ENCODE measurements at places on chromosomes 4 and X.

DNA sequence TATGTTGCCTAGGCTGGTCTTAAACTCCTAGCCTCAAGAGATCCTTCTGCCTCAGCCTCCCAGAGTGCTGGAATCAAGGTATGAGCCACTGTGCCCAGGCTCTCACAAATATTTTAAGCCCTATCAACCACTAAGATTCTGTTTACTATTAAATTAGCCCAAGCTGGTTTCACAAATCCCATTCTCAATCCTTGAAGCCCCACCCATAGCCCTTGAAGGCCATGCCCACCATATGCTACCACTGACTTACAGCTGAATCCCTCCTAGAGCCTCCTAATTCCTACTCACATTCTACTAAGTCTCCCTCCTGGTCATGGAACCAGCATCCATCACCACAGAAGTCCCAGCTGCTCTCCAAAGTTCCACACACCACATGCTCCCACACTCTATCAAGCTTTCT lies 9.7 kb downstream of the GRIPAP1 start:
- DNase-seq: no peak

GRCh38 chr4:139972305-139972704 lies 181.7 kb downstream of the MAML3 start:
- DNase-seq: no peak

GRCh38 chrX:40152173-40152711 lies 54.5 kb upstream of the BCOR start:
- DNase-seq: no peak

GRCh38 chrX:119602701-119603255 lies 3.4 kb downstream of the NKRF start:
- DNase-seq: no peak

DNA sequence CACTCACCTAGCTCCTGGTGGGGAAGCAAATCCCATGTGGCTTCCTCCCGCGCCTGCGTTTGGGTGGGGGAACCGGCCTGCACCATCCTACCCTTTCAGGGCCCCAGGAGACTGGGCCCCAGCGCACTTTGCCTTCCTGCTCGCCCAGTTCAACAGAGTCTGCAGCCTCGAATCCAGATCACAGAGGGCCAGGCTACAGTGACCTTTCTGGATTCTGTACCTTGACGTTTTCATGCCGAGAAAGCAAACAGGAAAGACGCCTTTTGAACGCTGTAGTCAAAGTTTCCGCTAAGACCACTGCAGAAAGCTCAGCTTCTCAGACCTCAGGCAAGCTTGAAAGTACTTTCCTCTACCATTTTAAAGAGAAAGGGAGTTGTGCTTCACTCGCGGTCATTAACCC lies 7.4 kb upstream of the BEND2 start:
- DNase-seq: no peak

DNA sequence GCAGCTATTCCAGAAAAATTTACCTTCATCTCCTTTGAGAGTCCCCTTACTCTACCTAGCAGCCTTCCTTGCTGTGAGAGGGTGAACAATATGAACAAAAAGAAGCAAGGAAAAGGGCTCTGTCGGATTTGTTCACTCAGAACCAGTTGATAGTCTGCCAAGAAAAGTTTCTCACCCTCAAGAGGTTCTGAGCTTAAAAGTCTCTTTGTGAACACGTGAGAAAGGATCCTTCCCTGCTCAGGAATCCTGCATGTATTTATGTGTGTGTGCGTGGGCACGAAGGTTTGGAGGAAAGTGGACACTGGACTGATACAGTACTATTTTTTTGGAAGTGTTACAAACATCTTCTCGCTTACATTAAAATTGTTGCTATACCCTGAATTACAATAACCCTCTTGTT lies 178.6 kb upstream of the JADE1 start:
- no peak for DNase-seq

- DNase-seq: no peak
These were observed 167.4 kb upstream of the LDB2 start for GRCh38 chr4:17065821-17066220.

GRCh38 chr4:34733185-34733941 lies 1511.0 kb downstream of the ARAP2 start:
- DNase-seq: no peak

GRCh38 chrX:53438174-53438831 lies 4.1 kb upstream of the HSD17B10 start:
- DNase-seq: no peak

DNA sequence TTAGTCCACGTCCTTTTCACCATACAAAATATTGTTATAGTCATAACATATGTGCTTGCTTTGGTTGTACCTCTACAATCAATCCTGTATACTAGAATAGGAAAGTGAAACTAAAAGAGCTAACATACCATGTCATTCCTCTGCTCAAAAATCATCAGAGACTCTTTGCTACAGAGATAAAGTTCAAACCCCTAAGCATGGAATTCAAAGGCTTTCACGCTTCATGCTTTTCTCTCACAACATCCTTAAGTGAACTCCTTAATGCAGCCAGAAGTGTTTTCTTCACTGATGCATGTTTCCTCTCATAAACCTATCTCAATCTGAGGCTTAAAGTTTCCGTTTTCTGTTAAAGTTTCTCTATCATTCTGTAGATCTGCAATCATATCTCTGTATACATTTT lies 744.6 kb upstream of the IGFBP7 start:
- DNase-seq: no peak

GRCh38 chrX:254630-255215 lies 26.5 kb upstream of the PLCXD1 start:
- DNase-seq: no peak

DNA sequence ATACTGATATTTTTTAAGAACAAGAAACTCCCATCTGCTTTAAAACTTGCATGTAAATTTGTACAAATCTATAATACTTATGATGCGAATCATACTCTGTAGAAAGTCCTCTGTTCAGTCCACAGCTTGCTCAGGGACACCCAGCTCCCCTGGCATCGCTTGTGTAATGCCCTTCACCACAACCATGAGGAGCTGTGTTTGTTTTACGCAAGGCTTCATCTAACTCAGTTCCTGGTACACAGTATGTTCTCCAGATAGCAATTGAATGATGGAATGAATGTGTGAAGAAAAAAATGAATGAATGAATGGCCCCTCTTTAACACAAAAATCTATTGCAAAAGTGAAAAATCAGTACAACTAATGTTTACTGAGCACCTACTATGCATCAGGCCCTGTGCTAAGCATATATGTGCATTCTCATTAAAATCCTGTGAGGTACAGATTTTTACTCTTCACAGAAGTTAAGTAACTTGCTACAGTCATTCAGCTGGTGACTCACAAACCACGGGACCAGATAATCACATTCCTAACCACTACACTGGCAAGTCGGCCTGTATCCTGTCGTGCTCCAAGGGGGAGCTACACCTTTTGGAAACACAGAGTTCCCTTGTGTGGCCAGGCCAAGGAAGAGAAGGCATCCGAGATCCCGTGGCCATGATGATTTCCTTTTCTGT lies 58.7 kb upstream of the KDR start:
- DNase-seq: no peak

- DNase-seq: no peak
These were observed 32.5 kb downstream of the FSTL5 start for GRCh38 chr4:162131256-162131655.

GRCh38 chrX:104284507-104284906 lies 29.8 kb upstream of the ESX1 start:
- DNase-seq: no peak

DNA sequence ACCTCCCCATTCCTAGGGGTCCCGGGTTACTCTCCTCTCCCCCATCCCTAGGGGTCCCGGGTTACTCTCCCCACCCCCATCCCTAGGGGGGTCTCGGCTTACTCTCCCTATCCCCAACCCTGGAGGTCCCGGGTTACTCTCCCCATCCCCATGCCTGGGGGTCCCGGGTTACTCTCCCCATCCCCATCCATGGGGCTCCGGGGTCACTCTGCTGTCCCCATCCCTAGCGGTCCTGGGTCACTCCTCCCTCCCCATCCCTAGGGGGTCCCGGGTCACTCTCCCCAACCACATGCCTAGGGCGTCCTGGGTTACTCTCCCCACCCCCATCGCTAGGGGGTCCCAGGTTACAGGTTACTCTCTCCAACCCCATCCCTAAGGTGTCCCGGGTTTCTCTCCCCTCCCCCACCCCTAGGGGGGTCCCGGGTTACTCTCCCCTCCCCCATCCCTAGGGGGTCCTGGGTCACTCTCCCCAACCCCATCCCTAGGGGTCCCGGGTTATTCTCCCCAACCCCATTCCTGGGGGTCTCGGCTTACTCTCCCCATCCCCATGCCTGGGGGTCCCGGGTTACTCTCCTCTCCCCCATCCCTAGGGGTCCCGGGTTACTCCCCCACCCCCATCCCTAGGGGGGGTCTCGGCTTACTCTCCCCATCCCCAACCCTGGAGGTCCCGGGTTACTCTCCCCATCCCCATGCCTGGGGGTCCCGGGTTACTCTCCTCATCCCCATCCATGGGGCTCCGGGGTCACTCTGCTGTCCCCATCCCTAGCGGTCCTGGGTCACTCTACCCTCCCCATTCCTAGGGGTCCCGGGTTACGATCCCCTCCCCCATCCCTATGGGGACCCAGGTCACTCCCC lies 821 bp downstream of the ASMTL start:
- DNase-seq: no peak

DNA sequence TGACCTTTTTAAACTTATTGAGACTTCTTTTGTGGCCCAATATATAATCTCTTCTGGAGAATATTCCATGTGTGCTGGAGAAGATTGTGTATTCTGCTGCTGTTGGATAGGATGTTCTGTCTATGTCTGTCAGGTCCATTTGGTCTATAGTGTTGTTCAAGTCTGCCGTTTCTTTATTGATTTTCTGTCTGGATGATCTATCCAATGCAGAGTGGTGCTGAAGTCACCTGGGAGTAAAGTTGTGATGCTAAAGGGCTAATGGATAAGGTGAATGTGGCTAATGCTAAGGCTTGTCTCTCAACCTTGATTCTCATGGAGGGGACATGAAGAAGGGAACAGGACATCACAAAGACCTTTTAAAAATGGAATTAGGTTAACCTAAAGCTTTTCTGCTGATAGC lies 72.0 kb upstream of the AP1S2 start:
- no peak for DNase-seq

GRCh38 chr4:184613405-184613804 lies 35.8 kb downstream of the CASP3 start:
- DNase-seq: no peak

GRCh38 chrX:34956916-34957315 lies 14.3 kb downstream of the FAM47B start:
- DNase-seq: no peak

GRCh38 chr4:76963131-76963750 lies 13.7 kb downstream of the SEPTIN11 start:
- no peak for DNase-seq

DNA sequence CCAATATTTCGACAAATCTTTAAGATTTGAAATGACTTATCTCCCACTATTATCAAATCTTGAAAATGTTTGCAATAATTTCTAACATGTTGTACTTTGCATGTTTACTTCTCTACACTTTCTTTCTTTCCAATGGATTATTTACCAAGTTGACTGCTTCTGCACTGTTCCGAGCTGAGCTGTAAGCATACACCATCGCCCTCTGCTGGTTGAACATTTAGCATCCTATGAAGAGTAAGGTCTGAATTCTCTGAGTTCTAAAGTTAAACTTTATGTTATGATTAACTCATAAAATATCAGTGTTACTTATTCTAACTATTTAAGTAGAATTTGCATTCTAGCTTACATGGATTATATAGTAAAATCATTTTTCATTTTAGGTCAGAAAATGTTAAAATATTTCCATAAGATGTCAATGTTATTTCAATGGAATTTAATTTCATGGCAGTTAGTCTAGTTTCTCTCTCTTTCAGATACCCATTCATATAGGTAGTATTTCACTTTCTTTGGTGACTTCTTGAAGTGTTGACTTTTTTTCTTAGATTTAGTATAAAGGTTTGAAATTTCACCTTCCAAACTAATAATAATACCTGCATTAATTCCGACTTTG lies 137.4 kb downstream of the DKK2 start:
- no peak for DNase-seq

DNA sequence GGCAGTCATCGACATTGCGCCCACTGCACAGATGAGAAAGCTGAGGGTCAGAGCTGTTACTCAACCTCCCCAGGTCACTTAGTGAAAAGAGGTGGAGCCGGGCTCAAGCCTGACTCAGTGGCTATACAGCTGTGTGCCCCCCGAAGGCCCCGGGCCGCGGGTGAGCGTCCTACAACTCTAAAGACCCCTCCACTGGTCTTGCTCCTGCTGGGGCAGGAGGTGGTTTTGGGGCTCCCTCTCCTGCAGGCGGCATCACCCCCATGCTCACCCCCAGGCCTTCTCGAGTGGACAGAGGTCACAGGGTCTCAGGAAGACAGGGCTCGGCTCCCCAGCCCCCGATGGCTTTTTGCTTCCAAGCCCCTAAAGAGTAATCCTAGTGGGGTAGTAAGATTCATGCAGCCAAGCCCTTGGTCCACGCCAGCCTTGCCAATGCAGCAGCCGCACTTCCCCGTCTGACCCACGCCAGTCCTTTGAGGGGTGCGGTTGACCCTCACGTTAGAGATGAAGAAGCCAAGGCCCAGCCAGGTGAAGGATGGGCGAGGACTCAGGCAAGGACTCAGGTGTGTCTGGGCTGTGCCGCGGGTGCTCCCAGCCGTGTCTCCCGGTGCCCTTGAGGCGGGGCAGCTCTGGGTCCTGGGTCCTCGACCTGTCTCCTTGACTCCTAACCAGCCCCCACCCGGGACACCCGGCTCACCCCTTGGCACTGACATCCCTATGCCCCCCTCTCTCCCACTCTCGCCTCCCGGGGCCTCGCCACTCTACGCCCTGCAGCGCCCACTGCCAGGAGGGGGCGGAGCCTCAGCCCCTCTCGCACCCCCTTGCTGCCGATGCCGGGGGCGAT lies 200.4 kb downstream of the AFAP1 start:
- no peak for DNase-seq

GRCh38 chr4:7532043-7532442 lies 97.3 kb upstream of the PSAPL1 start:
- DNase-seq: no peak

- DNase-seq: no peak
These were observed 8.6 kb downstream of the BLOC1S4 start for GRCh38 chr4:6724421-6725111.

DNA sequence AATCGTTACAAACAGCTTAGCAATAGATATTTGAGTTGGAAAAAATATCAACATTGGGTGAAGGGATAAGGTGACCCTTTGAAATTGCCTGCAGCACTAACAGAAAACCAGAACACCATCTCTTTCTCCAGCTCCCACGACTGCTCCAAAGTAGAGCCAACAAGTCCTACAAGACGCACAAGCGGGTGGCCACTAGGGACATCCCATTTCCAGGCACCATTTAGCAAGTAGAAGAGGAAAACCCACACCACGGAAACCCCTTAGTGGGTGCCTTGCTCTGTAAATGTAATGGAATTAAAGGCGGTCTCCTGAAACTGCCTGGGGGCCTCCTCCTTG lies 1.9 kb downstream of the ARHGAP6 start:
- no peak for DNase-seq

GRCh38 chr4:38856046-38856445 lies 571 bp downstream of the TLR6 start:
- no peak for DNase-seq

DNA sequence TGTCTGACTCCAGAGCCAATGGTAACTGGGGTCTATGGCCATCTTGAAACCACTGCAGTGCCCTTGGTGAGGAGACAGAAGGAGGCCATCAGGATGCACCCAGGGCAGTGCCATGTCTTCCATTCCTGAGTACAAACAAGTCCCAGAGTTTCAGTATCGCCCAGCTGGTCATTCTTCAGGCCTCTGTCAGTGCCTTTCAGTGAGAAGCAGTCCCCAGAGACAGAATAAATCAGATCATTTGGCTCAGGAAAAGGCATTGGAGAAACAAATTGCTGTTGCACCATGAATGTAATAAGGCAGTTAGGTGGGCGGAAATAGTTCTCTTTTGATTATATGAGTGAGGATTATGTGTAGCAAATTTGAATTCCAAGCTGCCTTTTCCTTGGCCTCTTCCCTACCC lies 21.3 kb downstream of the ADGRG4 start:
- DNase-seq: no peak
